ENCODE measurements at places on chromosomes 16 and 17.

DNA sequence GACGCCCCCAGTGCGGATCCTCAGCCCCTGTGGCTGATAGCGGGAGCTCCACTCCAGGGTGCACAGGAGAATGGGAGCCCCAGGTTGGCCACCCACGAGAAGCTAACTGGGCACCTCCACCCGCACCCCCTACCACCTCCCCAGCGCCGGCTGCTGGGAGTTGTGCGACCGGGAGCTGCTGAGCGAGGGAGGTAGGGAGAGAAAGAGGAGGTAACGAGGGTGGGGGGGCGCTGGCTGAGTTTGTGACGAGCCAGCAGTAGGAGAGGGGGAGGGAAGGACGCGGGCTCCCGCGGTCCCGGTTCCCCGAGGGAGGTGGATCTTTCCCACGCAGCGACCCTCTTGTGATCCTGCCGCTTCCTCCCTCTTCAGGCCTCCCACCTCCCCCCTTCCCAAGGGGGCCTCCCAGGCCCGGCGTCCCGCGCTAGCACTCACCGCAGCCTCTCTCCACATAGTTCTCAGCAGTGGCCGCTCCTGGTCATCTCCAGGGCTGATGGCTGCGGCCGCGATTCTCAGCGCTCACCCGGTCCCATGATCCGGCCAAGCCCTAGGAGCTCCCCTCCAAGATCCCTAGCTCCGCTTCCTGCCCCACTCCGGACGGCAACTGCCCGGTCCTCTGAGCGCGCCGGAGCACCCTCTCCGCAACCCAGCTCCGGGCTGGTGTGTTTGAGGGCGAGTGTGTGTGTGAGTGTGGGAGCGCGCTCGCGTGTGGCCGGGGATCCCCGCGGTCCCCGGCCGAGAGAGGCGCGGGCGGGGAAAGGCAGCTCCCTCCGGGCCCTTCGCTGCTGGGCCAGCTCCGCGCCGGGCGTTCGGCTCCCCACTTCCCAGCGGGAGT is at the start of gene GRIN2A:
GRIN2A (minus strand) TSS at position 207 of the 832 bp plus-strand sequence. CDS start 2,017 bp downstream, outside the sequence.
- no peak for DNase-seq

DNA sequence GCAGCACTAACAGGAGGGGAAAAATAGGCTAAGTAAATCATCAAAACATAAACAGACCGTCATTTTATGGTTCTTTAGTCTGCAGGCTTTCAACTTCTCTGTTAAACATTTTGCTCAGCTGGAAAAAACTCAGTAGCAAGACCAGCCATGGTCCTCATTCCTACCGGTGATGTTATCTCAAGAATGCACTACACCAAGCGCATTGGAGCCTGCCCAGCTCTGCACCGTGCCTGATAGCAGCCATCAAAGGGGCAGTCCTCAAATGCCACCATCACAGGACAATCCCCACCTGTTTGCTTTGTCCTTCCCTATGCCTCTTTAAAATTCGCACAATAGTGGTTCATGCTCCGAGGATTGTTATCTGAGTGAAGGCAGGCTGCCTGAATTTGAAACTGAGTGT is 181.5 kb upstream of the MON1B start:
- no peak for DNase-seq

DNA sequence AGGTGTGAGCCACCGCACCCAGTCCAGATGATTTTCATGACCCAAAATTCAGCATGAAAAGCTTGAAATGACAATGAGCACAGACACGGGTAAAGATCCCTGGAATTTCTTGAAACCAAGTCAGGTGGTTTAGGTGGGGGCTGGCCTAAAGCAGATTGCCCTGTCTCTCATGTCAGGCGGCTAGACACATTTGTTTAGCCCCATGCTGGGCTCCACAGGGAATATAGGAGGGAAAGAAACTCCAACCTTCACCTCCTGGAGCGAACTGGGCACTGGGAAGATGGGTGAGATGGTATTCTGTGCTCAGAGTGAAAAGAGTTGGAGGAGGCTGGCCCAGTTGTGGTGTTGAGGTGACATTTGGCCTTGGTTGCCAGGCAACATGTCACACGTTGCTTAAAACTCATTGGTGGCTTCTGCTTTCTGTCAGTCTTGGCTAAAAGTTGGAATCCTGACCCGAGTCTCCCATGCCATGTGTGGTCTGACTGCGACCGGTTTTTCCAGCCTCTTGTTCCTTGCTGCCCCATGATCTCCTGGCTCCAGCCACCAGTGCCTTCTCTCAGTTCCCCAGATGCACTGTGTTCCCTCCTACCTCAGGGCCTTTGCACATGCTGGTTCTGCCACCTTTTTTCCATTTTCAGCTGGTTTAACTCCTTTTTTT is 113.7 kb downstream of the ABCC6 start:
- DNase-seq, result no peak

DNA sequence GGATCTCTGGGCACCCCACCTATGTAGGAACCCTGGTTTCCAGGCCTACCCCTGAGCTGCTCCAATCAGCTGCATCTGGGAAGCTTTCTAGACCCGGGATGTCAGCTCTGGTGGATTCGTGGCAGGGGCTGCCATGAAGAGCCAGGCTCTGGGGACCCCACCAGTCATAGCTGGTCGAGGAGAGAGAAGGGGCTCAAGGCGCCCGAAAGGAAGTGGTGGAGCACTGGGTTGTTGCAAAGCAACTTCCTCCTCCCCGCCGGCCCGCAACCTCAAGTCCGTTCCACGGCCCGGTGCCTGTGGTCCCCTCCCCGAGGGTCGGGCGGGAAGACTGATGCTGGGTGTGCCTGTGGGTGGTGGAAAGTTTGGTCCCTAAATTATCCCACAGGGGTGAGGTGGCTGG is 10.2 kb downstream of the TBKBP1 start:
- peak; percentile 39 for DNase-seq

- no peak for DNase-seq
Observed at GRCh38 chr17:62696256-62696655, 68.8 kb downstream of the MRC2 start.

- no peak for DNase-seq
Observed at GRCh38 chr16:52469775-52470174, 77.2 kb downstream of the TOX3 start.

DNA sequence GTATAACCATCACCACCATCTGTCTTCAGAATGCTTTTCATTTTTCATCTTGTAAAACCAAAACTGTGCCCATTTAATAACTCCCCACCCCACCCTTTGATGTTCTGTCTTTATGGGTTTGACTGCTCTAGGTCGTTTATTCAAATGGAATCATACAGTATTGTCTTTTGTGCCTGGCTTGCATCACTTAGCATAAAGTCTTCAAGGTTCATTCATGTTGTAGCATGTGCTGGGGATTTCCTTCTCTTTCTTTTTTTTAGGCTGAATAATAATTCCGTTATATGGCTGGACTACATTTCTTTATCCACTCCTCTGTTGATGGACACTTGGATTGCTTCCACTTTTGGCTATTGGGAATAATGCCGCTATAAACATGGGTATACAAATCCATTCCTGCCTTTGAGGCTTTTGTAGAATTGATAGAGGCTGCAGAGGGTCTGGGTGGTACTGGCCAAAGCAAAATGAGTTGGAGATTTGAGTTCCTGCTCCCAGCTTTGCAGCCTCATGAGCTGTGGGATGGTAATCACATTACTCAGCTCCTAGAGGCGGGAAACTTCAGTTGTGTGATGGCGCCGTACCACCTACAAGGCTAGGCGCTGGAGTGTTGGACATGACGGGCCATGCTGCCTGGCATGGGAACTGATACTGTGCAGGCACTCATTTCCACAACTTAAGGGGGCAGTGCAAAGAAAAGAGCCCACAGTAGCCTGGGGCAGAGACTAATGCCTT is 64.8 kb downstream of the CLEC16A start:
- no peak for DNase-seq

GRCh38 chr16:67236563-67237395 is 9.8 kb downstream of the TMEM208 start:
- DNase-seq, result peak; percentile 91

- no peak for DNase-seq
Observed at GRCh38 chr17:39306509-39307212, 80.9 kb upstream of the STAC2 start.

- DNase-seq, result peak; percentile 39
Observed at GRCh38 chr17:19238167-19238505, 970 bp downstream of the EPN2 start.

- DNase-seq, result no peak
Observed at GRCh38 chr17:27293359-27293897, 486 bp upstream of the WSB1 start.

DNA sequence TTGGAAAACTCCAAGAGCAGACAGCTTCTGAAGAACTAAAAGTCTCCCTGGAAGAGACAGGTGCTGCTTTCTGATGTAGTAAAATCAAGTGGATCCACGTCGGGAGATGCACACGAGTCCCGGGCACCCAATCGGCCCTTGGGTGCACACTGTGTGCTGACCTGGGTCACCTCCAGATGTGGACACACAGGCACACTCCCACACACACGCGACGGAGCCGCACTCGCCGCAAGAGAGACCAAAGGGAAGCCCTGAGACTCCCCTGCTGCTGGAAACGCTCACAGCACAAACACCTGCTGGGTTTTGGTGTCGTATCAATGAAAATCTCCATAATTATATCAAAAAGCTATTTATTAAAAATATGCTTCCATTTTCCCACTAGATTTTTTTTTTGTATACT is 94.2 kb downstream of the ANKRD11 start:
- no peak for DNase-seq

GRCh38 chr16:2745961-2746360 is 6.5 kb upstream of the SRRM2 start:
- no peak for DNase-seq

- DNase-seq, result no peak
Observed at GRCh38 chr17:17487998-17488397, 8.2 kb downstream of the RASD1 start.

GRCh38 chr17:59376506-59376905 is 45.1 kb downstream of the YPEL2 start:
- no peak for DNase-seq

DNA sequence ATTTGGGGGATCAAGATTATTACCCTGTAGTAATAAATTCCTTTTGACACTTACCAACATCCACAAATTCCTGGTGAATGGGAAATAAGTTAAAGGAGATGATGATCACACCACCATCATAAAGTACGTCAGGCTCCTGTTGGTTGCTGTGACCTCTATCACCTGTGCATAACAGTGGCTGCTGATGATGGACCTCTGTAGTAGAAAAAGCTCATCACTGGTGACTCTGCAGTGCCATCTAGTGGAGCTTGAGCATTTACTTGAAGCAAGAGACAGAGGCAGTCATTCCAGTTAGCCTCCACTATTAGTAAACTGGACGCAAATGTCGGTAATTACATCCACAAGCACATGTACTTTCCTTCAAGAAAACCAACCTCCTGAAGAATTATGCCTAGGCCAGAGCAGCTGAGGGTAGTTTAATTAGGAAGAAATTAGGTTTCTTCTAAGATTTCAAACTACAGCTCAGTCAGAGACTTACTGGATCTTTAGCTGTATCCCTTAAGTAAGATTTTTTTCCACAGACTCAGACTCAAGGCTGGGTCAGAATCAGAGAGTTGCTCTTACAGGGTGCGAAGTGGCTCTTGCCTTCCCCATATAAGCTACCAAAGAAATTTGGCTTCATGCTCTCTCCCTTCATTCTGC is 39.3 kb downstream of the CYB561 start:
- peak; percentile 96 for DNase-seq

- no peak for DNase-seq
Observed at GRCh38 chr17:35116845-35117244, 2.8 kb downstream of the RAD51D start.

GRCh38 chr16:54055864-54056263 is 230.7 kb downstream of the IRX3 start:
- DNase-seq, result no peak

- DNase-seq, result no peak
Observed at GRCh38 chr16:49596648-49597291, 223.2 kb downstream of the C16orf78 start.

GRCh38 chr16:19344224-19344801 is 58.8 kb downstream of the CLEC19A start:
- DNase-seq, result no peak

- DNase-seq, result peak; percentile 11
Observed at GRCh38 chr17:48181653-48182052, 74.1 kb downstream of the SNX11 start.

DNA sequence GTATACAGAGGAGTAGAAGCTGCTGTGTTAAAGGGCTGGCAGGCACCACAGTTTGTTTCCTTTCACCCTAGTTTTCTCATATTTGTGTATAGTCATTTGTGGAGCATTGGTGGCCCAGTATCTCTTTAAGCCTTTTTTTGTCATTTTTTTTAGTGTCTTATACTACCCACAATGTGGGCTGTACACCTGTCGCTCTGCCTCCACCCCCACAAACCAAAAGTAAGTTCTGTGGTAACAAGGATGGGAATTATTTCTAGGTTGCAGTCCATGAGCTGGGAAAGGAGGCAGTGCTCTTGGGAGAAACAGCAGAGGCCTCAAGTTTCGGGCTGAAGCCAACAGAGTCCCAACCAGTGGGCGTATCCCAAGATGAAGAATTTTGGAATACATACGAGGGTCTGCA is 6.2 kb downstream of the ZNF75A start:
- DNase-seq, result no peak

GRCh38 chr17:11204991-11205390 is 36.0 kb upstream of the SHISA6 start:
- no peak for DNase-seq

DNA sequence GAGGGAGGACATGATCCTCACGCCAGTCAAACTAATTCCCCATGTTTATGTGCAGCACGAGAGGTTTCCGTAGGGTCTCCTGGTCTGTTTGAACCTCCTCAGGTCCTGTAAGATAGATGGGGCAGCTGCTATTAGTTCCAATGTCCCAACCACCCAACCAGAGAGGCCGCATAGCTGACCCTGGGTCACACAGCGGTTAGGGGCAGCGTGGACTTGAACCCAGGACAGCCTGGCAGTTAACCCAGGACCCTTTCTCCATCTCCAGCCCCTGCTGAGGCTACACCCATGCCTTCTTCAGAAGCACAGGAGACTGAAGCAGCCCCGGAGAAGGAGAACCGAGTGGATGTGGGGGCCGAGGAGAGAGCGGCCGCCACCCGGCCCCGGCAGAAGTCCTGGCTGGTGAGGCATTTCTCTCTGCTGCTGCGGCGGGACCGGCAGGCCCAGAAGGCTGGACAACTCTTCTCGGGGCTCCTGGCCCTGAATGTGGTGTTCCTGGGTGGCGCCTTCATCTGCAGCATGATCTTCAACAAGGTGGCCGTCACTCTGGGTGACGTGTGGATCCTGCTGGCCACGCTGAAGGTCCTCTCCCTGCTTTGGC is 5.5 kb downstream of the OTOP3 start:
- DNase-seq, result no peak

DNA sequence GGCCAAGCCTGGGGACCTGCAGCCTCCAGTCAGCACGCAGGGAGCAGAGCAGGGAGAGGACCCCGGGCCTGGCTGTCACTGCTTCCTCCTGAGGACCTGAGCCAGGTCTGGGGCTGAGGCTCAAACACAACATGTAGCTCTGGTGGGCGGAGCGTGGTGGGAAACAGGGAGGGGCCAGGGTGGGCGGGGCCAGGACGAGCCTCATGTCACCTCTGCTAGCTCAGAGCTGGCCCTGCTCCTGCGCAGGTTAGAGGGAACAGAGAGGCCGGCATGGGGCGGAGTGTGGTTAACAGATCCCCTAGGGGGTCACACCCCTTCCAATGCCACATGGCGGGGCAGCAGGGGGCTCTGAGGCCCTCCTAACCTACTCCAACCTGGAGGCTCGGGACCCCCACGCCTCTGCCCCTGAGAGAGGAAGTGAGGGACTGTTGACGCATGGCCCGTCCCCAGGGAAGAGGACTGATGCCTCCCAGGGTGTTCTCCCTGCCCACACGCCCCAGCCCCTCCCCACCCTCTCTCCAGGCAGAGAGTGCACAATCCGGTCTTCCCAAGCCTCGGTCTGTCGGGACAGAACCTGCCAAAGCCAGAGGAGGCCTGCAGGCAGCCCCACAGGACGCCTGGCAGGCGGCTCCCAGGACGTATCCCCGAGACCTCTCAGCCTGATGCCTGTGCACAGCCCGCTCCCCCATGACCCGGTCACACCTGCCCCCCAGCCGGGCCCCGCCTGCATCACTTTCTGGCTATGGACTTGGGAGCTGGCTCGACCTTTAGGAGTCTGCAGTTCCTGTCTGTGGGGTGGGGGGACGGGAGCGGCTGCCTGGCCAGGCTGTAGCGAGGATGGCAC is 15.2 kb downstream of the PIEZO1 start:
- DNase-seq, result peak; percentile 88

All from hematopoietic multipotent progenitor cell treated with erythropoietin and hydrocortisone succinate and interleukin-3 and kit ligand, for 6 days (in vitro differentiated cells).